ENCODE measurements at places on chromosomes 3 and 15. TPM values are rescaled to one million over a fixed set of nuclear protein-coding genes. Genes with fewer than 3 reads are reported as not detected.

APOD gene
- 1.2 TPM for total RNA-seq

FBXL22 gene
- 0.25 TPM for total RNA-seq

ZNF148 gene
- total RNA-seq: 9.4 TPM

ABHD14A gene
- 16.8 TPM for total RNA-seq

TEX55 gene
- not detected for total RNA-seq

FGF7 gene
- not detected for total RNA-seq

GOLGA8O gene
- total RNA-seq: 0.17 TPM

TMEM43 gene
- total RNA-seq: 150 TPM

SLC12A1 gene
- not detected for total RNA-seq

SLC24A5 gene
- not detected for total RNA-seq

GHSR gene
- total RNA-seq: not detected

SKOR1 gene
- 0.05 TPM for total RNA-seq

CLDN16 gene
- 0.03 TPM for total RNA-seq

GOLGA6L4 gene
- 1.2 TPM for total RNA-seq

FOXB1 gene
- not detected for total RNA-seq

SHF gene
- 0.88 TPM for total RNA-seq

NRG4 gene
- total RNA-seq: 0.47 TPM

LOXL1 gene
- 1.2 TPM for total RNA-seq
